Kidney capillary endothelial cell (primary cell): ENCODE measurements at places on chromosomes 6 and 20.

DNA sequence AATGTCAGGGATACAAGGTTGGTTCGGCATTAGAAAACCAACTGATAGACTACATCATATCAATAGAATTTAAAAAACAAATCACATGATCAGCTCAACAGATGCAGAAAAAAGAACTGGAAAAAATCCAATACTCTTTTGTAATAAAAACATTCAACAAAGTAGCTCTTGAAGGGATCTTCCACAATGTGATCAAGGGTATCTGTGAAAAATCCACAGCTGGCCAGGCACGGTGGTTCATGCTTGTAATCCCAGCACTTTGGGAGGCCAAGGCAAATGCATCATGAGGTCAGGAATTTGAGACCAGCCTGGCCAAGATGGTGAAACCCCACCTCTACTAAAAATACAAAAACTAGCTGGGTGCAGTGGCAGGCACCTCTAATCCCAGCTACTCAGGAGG is 63.1 kb downstream of the ASCC3 start:
- DNase-seq: no peak

GRCh38 chr20:32909896-32910571 is 51.3 kb downstream of the EFCAB8 start:
- DNase-seq: no peak

- no peak for DNase-seq
These were observed 96.6 kb downstream of the SLC16A10 start for GRCh38 chr6:111183702-111184517.

- no peak for DNase-seq
These were observed 429.7 kb upstream of the RUNX2 start for GRCh38 chr6:44898296-44898930.

DNA sequence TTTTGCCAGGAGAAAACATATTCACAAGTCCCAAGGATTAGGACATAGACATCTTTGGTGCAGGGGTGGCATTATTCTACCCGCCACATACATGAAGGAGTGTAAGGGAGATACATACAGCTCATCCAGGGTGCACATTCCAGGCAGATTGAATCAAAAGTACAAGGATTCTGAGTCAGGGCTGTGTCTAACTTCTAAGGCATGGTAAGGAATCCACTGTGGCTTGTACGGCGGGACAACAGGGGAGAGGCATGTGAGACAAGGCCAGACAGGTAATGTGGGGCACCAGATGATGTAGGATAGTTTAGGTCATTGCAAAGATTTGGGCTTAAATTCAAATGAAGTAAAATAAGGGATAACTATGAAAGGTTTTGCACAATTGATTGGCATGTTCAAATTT is 780.9 kb downstream of the C6orf118 start:
- no peak for DNase-seq

DNA sequence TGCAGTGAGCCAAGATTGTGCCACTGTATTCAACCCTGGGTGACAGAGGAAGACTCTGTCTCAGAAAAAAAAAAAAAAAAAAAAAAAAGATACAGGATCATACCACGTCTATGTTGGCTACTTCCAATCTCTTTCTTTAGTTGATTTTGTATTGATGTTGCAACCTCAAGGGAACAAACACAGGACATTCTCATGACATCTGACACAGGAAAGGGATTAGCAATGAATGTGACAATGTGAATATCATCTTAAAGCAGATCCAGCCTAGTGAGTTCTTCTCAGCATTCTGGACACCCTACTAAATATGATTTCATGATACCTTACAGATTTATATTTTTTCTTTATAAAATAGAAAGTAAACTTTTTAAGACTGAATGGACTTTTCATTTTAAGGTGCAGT is 580.3 kb downstream of the PRKN start:
- no peak for DNase-seq

GRCh38 chr20:13221313-13221672 is 219 bp downstream of the ISM1 start:
- no peak for DNase-seq

GRCh38 chr6:125157725-125158124 is 4.2 kb downstream of the TPD52L1 start:
- no peak for DNase-seq

- no peak for DNase-seq
These were observed 160.2 kb downstream of the SYCP2 start for GRCh38 chr20:59772931-59773913.

- DNase-seq: no peak
These were observed 22.5 kb downstream of the NCOA3 start for GRCh38 chr20:47524015-47524784.

- DNase-seq: no peak
These were observed 251.8 kb upstream of the RUNX2 start for GRCh38 chr6:45076217-45076930.

DNA sequence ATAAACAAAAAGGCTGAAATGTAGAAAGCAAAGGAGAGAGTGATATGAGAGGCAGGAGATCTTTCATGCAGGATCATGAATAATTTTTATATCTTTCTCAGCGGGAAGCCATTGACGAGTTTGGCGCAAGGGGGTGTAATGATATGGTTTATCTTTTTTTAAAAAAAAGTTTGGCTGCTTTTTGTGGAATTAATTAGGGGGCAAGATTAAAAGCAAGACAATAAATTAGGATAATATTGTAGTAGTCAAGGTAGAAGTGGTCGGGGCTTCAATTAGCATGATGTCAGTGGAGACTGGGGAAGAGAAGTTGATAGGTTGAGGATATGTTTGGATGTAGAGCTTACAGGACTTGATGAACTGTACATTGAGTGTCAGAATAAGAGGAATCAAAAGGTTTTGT is 4.0 kb downstream of the SENP6 start:
- no peak for DNase-seq

DNA sequence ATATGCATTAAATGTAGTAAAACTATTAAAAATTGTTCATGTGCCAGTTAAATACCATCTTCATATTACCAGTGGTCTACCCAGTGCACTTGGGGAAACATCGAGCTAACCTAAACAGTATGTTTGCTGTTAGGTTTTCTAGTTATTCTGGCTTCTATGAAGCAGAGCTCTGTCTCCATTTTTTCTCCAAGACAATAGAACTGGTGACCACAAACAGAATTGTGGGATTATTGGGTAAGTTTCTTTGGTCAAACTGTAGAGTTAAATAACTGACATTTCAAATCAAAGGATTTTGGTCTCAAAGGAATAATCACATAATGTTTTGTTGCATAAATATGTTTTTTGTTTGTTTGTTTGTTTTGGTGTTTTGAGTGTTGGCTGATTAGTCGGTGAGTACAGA is 40.5 kb upstream of the EDN3 start:
- no peak for DNase-seq

DNA sequence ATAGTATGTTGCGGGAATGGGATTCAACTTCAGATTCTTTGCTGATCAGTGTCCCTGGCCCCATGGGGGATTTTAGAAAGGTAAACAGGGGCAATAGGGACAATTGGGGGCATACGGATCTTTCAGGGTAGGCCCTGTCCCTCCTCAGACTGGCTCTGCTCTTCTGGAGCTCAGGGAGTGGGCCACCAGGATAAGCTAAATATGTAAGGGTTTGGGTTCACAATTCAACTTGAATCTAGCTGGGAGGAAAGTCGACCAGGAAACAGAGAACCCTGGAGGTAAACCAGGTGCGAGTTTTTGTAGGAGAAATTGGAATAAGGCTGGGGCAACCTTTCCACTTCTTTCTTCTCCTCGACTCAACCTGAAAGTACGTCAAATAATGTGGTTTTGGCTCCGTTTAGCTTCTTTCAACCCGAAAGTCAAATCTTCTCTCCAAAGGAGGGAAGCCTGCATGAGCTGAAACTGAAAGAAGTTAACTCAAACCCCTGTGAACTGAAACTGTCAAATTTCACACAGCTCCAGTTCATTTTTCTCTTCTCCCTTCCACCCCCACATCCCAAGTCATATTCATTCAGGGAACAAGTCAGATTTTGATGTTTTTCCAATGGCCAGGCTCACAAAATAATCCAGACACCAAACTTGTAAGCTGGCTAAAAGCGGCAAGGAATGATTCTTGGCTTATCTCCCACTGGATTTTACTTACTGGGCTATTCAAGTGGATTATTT is 278.2 kb downstream of the CLIC5 start:
- no peak for DNase-seq

GRCh38 chr20:3251806-3252205 is 12.8 kb upstream of the SLC4A11 start:
- no peak for DNase-seq

- DNase-seq: peak; percentile 38
These were observed 155.8 kb downstream of the MBOAT1 start for GRCh38 chr6:20056350-20056992.

DNA sequence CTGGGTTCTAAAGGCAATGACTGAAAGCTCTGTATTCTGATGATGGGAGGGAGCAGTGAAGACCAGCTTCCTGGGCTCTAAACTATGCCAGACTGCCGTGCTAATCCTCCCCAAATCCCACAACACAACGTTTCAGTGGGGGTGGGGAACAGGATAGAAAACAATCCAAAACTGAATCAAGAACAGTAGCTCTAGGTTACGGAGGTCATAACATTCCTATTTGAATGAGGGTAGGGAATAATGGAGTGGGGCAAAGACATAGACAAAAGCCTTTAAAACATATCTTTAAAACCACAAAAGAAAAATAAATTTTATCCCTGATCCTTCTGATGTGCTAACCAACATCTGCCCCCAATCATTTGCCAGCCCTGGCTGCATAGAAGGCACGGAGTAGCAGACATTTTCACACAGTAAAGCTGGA is 7.8 kb downstream of the USP49 start:
- DNase-seq: no peak

GRCh38 chr20:50354721-50355589 is 155.2 kb upstream of the PTPN1 start:
- no peak for DNase-seq

DNA sequence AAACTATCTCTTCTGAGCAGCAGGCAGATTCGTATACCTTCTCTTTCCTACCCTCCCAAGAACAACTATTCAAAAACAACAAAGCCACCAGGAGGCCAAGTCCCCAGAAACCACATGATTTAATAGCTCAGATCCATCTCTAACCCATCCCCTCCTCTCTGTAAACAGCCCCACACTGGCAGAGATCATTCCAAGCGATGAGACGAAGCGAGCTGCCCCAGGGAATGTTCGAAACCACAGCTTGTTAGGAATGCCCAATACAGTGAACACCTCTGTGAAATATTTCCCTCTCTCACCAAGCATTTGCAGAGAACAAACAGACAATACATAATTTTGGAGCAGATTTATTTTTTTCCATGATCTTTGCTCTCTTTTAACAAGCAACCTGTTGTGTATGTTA is 231.8 kb downstream of the SOD2 start:
- no peak for DNase-seq

- DNase-seq: no peak
These were observed 3.1 kb upstream of the RPS12 start for GRCh38 chr6:132811276-132811675.

DNA sequence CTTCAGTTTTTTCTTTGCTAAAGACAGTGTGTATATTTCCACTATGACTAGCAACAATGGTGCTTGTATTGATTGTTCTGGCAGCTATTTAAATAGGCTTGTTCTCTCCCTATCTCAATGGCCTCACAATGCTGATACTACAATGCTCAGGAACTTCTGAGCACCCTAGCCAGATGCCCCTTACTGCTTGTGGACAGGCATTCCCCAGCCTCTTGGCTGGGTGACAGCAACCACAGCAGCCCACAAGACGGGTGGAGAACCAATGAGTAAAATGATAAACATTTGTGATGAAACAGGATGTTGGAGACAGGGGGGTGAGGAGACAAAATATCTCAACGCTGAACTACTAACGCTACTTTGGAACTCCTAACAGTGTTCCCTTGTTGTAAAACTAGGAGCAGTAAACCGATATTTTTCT is 42.3 kb downstream of the HIVEP2 start:
- peak; percentile 62 for DNase-seq

- DNase-seq: no peak
These were observed at the start of gene HRH3 for GRCh38 chr20:62219992-62220665. Gene HRH3 (minus strand): TSS chr20:62220278. CDS start chr20:62219970, 308 bp downstream.

DNA sequence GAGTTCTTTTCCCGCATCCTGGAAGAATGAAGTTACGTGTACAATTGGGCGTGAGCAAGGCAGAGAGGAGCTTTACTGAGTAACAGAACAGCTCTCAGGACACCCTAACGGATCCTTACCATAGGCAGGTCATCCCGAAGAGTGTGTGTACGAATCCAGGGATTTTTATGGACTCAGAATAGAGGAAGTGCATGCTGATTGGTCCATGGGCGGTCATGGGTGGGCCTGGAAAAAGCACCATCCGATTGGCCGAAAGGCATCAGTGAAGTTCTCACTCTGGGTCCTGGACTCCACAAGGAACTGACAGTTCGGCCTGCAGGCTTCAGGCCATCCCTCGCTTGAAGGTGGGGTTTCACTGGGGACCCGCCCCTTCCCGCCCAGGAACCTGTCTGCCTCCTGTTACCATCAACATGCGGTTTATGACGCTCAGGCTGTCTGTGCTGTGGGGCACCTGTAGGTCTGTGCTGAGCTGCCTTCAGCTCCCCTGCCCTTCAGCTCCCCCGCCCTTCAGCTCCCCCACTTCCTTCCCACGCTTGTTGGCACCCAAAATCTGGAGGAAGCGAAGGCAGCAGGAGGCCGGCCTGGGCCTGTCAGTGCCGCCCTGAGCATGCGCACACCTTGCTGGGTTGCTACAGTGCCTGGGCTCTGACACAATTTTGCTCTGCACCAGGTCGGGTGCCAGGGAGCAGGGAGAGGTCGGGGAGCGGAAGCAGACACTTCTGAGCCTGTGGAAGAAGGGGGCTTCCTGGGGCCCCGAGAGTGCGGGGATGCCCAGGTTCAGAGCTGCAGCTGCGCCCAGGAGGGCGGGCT is 57.9 kb upstream of the MANEA start:
- no peak for DNase-seq

DNA sequence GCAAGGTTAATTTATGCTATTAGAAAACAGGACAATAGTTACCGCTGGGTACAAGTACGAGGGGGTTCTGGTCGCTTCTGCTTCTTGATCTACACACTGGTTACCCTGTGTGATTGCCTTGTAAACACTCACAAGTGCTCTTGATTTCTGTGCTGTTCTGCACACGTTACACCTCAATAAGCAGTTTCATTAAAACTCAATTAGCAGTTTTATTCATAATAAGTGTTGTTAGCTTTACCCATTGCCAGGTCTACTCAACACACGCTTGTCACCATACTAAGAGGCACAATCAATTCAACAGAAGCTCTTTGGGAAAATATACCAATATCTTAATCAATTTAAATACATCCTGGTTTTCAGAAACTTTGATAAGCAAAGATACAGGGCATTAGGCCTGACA is 20.4 kb downstream of the BMP7 start:
- DNase-seq: no peak

DNA sequence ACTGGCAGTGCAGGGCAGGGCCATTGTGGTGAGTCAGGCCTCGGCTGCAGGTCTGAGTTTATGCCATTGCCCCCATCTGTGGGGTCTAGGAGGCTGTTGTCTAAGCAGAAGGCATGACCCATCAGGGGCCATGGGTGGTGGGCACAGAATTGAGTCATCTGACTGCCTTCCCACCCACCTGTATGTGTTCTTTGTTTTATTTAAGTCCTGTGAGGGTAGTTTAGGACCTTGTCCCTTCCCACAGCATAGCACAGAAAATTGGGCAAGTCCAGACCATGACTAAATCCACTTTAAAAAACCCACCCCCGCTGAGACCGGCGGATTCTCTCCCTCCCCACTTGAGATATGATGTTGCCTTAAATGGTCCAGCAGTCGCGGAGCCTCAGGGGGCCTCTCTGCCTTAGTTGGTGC is 40.3 kb downstream of the ERMARD start:
- no peak for DNase-seq
